ENCODE measurements at places on chromosomes 16 and 17. TPM values are rescaled to one million over a fixed set of nuclear protein-coding genes. Genes with fewer than 3 reads are reported as not detected.
A peak's percentile ranks its signal among the peaks of the same experiment; 100 is the strongest.

DNA sequence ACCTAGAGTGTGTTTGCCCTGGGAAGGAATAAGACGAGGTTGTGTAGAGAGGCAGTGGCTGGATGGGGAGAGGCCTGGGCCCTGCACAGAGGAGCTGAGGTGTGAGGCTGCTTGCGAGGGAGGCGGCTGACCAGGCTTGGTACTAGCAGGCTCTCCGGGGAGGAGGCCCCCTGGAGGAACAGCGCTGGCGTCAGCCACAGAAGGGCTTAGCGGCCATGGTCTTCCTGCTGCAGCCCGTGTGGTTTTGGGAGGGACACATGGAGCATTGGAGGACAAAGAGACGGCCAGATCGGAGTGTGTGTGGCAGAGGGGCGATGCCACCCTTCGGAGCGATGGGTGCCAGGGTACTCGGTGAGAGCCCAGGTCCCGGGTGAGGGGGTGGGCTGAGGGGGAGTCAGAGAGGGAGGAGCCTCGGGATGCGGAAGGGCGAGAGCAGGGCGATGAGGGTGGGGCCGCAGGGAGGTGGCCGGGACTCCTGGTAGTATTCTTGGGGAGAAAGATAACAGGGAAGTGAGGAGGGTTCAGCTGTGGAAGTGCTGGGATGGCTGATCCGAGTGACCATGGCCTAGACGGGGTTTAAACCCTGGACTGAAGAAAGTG lies 8.3 kb downstream of the BANP start:
- no peak for DNase-seq
- peaks cover 76% of the 10 kb centered on the region for H3K4me1 ChIP-seq
- H3K36me3 ChIP-seq = peaks cover 67% of the 10 kb centered on the region
- H3K27me3 ChIP-seq = no peaks in the 10 kb centered on the region

- H3K27me3 ChIP-seq = peaks cover 18% of the 10 kb centered on the region
- DNase-seq = no peak
- H3K36me3 ChIP-seq = no peaks in the 10 kb centered on the region
- no peaks in the 10 kb centered on the region for H3K4me1 ChIP-seq
- H3K27ac ChIP-seq = no peak overlapping the region
These were observed 4.7 kb upstream of the KRTAP3-1 start for GRCh38 chr17:41013606-41014005.

- DNase-seq = no peak
- peaks cover 2% of the 10 kb centered on the region for H3K4me1 ChIP-seq
- H3K27me3 ChIP-seq = no peaks in the 10 kb centered on the region
- no peak overlapping the region for H3K4me3 ChIP-seq
- no peaks in the 10 kb centered on the region for H3K36me3 ChIP-seq
- no peak overlapping the region for H3K27ac ChIP-seq
These were observed 345.9 kb downstream of the C16orf95 start for GRCh38 chr16:86971251-86971650.

NPW gene
- total RNA-seq = 5.1 TPM

- no peak for DNase-seq
- H3K4me3 ChIP-seq = no peak overlapping the region
- peak overlapping the region; percentile 47 for H3K27ac ChIP-seq
- H3K27me3 ChIP-seq = no peaks in the 10 kb centered on the region
These were observed 22.6 kb downstream of the SLC5A10 start for GRCh38 chr17:18974407-18975149.

- no peaks in the 10 kb centered on the region for H3K27me3 ChIP-seq
- DNase-seq = no peak
- no peaks in the 10 kb centered on the region for H3K36me3 ChIP-seq
- H3K27ac ChIP-seq = no peak overlapping the region
These were observed 1225.1 kb downstream of the CDH8 start for GRCh38 chr16:60811051-60811608.

GRCh38 chr17:80586846-80587228 lies 42.2 kb downstream of the RPTOR start:
- no peaks in the 10 kb centered on the region for H3K27me3 ChIP-seq
- H3K27ac ChIP-seq = peak overlapping the region; percentile 36
- peak overlapping the region; percentile 35 for H3K4me3 ChIP-seq
- H3K4me1 ChIP-seq = peaks cover 46% of the 10 kb centered on the region
- H3K36me3 ChIP-seq = peaks cover 8% of the 10 kb centered on the region

DNA sequence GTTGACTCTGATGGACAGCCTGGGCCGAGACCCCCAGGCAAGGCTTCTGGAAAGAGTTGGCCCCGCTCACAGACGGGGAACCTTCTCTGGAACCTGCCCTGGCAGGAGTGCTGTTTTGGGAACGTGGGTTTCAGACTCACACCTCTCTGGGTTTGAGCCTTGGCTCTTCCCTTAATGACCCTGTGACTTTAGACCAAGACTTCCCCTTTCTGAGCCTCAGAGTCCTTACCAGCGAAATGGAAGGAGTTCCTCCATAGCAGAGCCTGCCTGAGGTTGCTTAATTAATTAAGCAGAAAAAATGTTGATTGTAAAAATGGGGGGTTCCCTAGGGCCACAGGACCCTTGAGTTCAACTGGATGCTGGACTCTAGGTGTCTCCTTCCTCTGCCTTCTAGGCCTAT lies 408.2 kb downstream of the SEC14L1 start:
- no peak overlapping the region for H3K27ac ChIP-seq
- no peak overlapping the region for H3K4me3 ChIP-seq
- no peaks in the 10 kb centered on the region for H3K36me3 ChIP-seq
- H3K27me3 ChIP-seq = peaks cover 4% of the 10 kb centered on the region

All from activated T-helper 2 cell treated with anti-CD3 and anti-CD28 coated beads, Interferon-gamma antibody, Interleukin-2, Interleukin-4, amounts not matched to agents 10 μg/mL and 5 μg/mL and 100 μg/mL, durations not matched to agents 14 hours and 24 hours and 36 hours (primary cell).